ENCODE measurements at places on chromosomes 6 and 20.

DNA sequence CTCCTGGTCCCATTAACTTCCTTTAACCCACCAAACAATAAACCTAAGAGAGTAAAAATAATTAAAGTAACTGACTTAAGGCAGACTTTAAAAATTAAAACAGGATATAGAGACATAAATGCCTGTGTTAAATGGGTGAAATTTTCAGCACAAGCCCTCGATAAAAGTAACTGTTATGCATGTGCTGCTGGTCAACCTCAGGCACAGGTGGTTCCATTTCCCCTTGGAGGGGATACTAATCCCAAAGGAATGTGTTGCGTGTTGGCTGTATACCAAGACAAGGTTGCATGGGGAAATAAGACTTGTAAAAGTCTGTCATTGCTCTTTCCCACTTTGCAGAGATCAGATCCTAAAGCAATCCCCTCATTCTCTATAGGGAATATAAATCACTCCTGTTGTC is 25.8 kb downstream of the HLA-A start:
- no peak for DNase-seq

DNA sequence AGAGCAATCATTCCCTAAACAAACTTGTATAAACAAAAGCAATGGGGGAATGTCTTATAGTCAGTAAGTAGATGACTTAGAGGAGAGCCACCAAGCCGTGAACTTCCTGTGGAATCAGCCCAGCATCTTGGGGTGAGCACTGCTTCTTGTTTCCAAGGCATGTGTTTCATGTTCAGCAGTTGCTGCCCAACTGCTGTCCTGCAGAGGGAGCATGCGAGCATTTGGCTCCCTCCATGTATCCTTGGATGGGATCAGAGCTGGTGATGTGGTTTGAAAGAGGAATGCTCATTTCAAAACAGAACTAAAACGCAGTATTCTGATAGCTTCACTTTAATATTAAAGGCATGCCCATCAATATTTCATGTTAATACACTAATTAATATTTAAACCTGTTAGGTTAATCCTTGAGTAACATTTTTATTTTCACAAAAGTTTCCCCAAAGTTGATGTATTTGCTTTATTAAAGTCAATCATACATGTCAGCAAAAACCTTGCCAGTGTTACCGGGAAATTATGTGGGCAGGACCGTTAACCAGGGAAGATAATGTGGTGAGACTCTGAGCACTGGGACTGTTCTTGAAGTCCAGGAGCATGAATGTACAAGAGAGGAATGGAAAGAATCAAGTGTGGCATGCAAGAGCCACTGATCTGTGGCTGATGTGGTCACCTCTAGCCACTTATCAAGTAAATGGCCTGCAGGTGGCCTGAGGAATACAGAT is 172.1 kb upstream of the GGTLC1 start:
- DNase-seq = no peak

- no peak for DNase-seq
Observed at GRCh38 chr6:95519228-95520037, 57.9 kb upstream of the MANEA start.

- no peak for DNase-seq
Observed at GRCh38 chr6:74114428-74114827, 418.4 kb downstream of the CD109 start.

GRCh38 chr6:16600026-16600425 is 161.2 kb downstream of the ATXN1 start:
- no peak for DNase-seq

DNA sequence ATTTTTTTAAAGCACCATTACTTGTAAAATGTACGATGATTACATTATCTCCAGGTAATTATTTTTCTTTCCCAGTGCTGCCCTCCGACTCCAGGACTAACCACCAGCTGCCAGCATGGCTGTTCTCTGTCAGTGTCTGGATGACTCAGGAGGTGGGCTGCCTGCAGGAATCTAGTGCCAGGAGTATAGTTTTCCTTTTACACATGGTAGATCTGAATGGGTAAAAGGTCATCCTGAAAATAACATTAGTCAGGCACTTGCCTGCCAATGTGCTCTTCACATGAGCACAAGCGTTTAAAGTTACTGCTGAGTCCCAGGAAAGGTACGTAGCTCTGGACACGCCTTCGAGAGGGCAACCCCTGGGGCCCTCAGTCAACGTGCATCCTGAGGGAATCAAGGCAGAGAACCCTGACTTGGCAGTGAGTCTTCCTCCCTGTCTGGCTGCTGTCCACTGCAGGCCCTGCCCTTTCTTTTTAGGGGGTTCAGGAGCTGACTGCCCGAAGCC is 2.4 kb downstream of the DYNLT1 start:
- DNase-seq = no peak

DNA sequence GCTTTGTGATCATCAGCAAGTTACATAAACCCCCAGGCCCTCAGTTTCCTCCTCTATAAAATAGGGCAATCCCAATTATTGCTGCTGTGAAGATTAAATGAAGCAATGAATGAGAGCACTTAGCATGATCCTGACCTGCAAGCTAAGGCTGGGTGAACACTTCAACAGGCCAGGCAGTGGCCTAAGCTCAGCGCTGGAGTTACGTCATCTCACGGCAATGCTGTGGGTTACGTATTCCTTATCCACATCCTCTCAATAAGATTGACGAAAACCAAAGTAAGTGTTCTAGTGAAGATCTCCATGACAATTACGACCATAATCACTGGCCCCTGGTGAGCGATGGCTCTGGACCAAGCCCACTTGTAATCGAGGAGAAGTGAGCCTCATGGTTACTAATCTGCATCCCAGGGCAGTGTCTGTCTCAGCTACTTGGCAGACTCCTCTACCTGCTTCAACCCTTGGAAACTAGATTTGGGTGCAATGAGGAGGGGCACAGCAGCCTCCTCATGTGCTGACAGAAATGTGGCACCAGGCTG is 274.1 kb upstream of the ARID1B start:
- DNase-seq = no peak

GRCh38 chr20:53522026-53522425 is 71.6 kb downstream of the ZNF217 start:
- DNase-seq = no peak

GRCh38 chr20:55116598-55116997 is 641.2 kb downstream of the DOK5 start:
- DNase-seq = no peak

GRCh38 chr6:131917318-131917717 is 33.9 kb downstream of the CCN2 start:
- no peak for DNase-seq

- no peak for DNase-seq
Observed at GRCh38 chr6:73695619-73696421, at the start of gene CD109. CD109 (plus strand) TSS chr6:73696203; CDS start chr6:73696216, 13 bp downstream.

- DNase-seq = no peak
Observed at GRCh38 chr20:1402149-1402548, 9.3 kb upstream of the FKBP1A start.

- DNase-seq = no peak
Observed at GRCh38 chr6:19976411-19977129, 139.4 kb downstream of the ID4 start.

- no peak for DNase-seq
Observed at GRCh38 chr6:99711302-99711701, 104.7 kb downstream of the PRDM13 start.

DNA sequence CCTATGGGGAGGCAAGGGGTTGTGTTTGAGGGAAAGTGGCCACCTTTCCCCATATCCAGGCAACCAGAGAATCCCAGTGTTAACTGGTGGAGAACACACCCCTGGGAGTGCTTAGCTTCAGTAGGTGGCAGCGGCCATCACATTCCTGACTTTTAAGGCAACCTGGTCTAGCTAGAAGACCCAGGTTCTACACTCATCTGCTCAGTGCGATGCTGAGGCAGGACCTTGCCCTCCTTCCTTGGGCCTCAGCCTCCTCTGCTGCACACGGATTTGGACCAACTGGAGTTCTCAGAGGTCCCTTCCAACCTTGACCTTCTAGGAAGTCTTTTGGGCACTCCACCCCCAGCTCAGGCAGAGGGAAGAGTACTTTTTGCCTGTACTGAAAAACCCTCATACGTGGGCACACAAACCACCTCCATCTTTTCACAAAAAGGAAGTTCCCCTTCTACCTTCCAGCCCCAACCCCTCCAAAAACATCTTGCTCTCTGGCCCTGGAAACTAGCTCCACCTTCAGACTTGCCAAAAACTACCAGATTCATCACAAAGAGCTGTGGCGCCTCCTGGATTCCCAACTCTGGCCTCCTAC is 2.9 kb downstream of the CCND3 start:
- DNase-seq = no peak

DNA sequence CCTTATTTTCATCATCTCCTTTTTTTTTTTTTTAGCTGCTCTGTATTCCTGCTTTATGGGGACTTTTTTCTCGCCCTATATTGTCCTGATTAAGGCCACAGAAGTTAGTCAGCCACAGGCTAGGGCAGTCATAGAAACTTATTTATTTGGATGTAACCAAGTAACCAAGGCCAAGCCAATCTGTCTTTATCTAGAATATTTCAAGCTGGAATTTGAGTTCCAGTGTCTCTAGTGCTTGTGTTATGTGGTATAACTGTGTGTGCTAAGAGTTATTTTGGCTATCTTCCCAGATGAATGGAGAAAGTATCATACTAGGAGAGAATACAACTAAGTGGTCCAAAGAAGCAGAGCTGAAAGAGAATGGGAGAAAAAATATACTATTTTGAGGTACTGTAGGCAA is 751.5 kb downstream of the CBLN4 start:
- no peak for DNase-seq

DNA sequence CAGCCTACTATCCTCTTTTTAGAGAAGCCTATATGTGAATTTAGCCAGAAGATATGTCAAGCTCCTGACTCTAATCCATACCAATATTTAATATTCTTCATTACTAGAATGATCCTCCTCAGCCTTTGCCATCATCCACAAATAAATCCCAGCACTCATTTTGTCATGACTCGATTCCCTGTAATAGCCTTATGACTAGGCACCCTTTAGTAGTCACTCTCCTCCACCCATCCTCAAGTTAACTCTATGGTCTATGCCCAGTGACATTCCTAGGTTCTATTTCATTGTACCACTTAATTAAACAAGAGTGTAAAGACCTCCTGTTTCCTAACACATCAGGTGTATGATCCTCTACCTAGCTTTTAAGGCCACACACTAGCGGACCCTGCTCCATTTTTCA is 450.4 kb upstream of the CITED2 start:
- DNase-seq = no peak

DNA sequence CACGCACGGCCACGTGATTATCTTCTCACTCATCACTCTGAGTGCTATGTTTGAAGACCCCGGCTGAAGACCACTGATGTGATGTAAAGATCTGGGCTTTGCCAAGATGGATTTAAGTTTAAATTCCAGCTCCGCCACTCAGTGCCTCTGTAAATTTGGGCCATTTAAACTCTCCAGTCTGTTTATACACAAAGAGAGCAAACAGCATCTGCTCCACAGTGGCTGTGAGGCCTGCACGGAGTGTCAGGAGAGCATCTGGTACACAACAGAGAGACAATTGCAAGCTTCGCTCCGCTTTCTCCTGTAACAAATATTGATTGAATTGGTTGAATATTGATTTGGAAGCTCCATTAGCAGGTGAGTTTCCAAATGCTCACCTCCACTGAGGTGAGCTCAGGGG is 80.5 kb upstream of the FRMD1 start:
- no peak for DNase-seq

DNA sequence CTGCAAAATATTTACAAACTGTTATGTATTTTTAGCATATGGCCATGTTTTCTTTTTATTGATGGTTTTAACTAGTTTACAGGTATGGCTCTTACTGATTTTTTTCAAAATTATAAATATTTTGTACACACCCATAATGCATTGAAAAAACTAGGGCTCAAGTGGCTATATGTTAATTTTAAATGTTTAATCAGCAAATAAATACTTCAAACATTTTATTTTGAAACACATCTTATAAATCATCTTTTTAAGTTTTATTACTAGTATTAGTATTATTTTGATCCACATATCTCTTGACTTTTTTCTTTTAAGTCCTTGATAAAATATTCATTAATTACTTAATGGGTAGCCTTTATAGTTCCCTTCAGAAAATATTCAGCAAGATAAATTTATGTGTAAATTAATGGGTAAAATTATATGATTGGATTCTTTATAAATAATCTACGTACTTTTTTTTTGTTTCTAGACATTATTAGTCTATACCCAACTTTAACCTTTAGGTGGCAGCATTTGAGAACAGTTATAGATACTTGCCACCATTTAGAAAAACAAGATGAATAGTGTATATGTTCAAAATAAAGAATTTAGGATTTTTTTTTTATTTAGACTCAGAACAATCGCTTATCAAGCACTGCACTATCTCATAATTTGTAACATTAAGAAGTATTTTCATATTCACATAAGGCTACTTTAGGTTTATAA is 241.9 kb downstream of the ADGRB3 start:
- peak; percentile 3 for DNase-seq

GRCh38 chr6:53466257-53466656 is 78.6 kb downstream of the GCLC start:
- no peak for DNase-seq

- no peak for DNase-seq
Observed at GRCh38 chr20:37741570-37741969, 47.7 kb downstream of the CTNNBL1 start.

DNA sequence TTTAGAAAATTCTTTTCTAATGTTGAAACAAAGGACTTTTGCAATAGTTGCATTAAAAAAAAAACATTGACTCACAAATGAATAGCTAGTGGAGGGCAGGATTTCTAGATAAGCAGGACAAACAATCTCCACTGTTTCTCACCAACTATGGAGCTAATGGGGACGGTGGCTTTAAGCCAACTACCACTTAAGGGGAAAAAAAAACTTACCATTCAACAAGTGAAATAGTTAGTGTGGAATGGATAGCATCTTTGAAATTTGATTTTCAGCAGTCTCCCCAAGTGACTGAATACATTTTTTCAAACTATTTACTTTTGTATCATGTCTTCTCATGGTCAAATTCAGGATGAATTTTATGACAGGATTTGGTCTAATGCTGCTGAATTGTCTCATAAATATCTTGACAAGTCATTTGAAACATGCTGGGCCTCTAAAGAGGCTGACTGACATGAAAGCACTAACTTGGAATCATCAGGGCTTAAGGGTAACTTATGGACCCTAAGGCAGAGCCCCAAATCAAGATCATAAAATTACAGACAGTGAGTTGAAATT is 100.5 kb downstream of the EYA4 start:
- DNase-seq = no peak

DNA sequence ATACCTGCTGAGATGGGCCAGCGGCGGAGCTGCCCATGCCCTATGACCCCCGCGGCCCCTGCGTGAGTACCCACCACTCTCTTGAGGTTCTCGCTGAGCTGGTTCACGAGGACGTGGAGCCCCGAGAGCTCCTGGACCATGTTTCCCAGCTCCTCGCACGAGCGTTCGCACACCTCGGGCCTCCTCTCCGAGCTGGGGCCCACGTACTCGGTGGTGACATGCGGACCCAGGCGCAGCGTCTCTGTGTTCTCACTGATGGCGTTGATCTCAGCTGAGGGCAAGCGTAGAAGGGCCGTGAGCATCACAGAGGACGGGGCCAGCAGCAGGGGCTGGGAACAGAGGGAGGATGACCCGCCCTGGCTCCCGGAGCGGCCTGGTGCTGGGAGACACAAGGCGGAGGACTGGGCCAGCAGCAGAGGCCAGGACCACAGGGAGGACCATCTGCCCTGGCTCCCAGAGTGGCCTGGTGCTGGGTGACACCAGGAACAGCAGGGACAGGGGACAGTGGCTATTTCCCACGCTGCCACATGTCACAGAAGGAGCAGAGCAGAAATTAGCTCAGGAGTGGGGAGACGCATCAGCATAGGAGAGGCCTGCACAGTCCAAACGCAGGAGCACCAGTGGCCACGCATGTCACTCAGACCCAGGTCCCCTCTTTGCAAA is 11.8 kb downstream of the THBS2 start:
- DNase-seq = no peak

Measured in NCI-H1436 treated with DMSO at 0.1 percent for 48 hours (cell line).